AG09309 (cell line): ENCODE measurements at places on chromosomes 16 and 17.
A peak's percentile ranks its signal among the peaks of the same experiment; 100 is the strongest.

- no peak for DNase-seq
Observed at GRCh38 chr16:57141822-57142631, 43.8 kb downstream of the PSME3IP1 start.

DNA sequence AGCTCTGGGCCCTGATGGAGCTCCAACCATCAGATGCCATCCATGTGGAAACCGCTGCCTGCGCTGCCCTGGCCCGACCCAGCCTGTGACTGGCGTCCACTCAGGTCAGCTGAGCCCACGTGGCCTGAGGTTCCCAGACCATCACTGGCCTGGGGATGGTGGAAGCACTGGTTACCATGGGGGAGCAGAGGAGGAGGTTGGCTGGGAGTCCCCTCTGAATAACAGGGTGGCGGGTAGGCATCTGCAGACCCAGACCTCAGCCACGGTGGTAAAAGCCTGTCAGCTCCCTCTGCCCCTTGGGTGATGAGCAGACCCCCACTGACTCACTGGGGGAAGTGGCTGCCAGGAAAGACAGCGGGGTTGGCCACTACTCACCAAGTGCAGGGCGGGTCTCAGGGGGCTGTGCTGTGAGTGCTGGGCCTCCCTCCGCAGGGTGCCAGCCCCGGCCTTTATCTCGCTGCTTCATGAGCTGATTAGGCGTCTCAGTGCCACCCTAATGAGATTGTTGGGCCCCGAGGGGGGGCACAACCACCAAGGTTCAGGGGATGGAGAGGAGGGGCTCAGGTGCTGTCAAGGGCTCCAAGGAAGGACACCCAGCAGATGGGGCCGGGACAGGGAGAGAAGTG, at the start of gene PDE6G:
Gene PDE6G, minus strand, starts transcription at position 425 of the 626 bp plus-strand sequence. CDS start 3,237 bp downstream, outside the sequence.
- DNase-seq: no peak

- no peak for DNase-seq
Observed at GRCh38 chr17:35051183-35051578, 12.3 kb downstream of the RFFL start.

DNA sequence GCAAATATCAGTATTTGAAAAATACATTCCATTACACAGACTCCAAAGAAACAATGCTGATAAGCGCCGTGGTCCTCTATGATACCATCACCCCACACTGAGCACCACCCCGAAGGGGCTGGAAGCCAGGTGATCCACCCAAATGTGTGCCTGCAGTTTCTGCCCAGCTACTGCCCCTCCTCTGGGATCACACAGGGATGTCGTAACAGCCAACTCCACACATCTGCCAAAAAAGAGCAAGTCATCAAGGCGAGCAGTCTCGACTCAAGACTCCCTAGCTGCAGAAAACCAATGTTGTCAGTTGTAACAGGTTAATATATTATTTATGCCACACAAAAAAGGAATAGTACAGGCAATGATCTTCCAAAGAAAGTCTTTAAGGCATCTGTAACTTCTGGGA, 21.0 kb downstream of the CYB5D2 start:
- DNase-seq: no peak

DNA sequence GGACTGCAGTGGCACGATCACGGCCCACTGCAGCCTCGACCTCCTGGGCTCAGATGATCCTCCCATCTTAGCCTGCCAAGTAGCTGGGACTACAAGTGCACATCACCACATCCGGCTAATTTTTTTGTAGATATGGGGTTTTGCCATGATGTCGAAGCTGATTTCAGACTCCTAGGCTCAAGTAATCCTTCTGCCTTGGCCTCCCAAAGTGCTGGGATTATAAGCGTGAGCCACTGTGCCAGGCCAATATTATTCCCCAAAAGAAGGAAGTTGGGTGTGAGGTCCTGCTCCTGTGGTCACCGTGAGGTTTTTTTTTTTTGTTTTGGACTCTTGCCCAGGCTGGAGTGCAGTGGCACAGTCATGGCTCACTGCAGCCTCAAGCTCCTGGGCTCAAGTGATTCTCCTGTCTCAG, 1.5 kb downstream of the AMZ2 start:
- no peak for DNase-seq

DNA sequence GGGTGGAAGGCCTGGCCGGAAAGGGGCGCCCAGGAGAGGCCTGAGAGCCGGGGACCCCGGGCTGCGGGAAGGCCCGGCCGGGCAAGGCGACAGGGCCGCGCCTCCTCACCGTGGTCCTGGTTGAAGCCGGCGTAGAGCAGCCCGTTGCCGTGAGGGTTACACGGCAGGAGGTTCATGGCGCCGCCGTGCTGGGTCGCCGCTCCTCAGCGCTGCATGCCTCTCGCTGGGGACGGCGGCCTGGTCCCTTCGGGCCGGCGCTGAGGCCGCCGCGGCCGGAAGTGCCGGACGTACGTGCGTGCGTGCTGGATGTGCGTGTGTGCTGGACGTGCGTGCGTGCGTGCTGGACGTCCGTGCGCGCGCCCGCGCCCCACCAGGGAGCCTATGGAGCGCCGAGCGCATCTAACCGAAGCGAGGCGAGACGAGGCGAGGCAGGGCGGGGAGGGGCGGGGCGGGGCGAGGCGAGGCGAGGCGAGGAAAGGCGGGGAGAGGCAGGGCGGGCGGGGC, at the start of gene WDR45B:
Gene WDR45B, minus strand, starts transcription at position 280 of the 504 bp plus-strand sequence. Its CDS starts 104 bp downstream, at position 176.
- DNase-seq: peak; percentile 92

DNA sequence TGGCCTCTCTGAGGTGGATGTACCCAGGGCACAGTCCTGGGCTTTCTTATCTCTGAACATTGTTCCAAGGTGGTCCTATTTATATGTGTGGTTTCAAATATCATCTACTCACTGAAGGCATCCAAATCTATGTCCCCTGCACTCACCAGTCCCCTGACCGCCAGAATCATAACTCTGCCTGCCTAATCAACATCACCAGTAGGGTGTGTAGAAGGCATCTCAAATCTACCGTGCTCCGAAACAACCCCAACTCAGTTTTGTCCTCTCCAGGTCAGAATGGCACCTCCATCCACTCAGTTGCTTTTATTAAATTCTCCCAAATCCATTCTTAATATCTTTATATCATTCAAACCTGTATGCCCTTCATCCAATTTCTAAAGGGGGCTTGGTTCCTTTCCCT, 536.3 kb downstream of the GRIN2A start:
- DNase-seq: no peak

DNA sequence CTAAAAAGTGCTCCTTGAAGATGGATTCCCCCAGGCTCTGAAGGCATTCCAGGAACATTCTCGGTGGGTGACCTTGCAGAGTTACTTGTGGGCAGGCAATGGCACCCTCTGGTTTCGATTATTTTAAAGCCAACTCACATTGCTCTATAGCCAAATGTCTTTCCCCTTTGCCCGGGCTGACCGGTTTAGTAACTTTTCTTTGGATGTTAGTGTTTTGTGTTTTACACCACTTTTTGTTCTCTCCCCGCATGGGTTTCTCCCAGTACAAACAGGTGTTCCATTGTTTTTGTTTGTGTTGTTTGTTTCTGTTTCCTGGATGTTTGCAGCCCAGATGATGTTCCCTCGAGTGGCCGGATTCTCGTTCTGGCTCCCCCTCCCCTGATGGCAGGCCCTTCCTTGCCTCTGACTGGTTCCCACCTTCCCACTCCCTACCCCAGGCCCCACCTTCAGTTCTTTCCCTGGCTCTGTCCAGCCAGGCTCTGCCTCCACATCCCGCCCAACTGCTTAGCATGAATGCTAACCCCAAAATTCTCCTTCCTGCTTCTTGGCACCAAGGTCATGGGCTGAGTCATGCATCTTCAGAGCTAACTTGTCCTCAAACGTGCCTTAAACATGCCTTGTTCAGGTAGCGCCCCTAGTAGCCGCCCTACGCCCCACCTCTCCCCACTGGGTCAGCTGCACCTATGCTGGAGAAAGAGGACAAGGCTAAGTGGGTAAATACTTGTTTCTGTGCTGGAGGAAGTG, 40.6 kb downstream of the ELAC2 start:
- DNase-seq: no peak

DNA sequence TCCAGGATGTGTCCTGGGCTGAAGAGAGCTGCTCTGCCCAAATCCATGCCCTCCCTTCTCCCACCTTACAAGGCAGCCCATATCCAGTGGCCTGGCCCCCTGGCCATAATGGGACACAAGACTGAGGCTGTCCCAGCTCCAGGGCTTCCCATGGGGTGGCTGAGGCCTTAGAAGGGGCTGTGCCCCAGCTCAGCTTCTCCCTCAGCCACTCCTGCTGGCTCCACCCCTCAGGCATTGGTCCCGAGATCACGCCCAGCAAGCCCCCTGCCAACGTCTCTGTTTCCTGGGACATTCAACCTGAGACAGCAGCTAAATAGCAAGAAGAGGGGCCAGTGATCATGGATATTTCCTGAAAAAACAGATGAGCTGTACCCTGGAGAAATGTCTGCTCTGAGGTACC, 43.3 kb downstream of the ARHGAP27 start:
- no peak for DNase-seq

DNA sequence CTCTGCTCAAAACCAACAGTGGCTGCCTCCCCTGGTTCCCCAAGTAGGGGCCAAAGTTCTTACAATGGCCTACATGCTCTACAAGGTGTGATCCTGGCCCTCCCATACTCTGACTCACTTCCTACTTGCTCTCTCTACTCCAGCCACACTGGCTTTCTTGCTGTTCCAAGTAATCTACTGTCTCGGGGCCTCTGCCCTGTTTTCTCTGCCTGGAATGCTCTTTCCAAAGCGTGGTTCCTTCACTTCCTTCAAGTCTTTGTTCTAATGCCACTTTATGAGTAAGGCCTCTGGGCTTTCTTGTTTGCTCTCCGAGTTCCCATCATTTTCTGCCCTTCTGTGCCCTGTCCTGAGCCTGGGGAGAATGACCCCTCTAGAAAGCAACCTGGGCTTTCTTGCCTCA, 4.1 kb upstream of the CDH3 start:
- no peak for DNase-seq

DNA sequence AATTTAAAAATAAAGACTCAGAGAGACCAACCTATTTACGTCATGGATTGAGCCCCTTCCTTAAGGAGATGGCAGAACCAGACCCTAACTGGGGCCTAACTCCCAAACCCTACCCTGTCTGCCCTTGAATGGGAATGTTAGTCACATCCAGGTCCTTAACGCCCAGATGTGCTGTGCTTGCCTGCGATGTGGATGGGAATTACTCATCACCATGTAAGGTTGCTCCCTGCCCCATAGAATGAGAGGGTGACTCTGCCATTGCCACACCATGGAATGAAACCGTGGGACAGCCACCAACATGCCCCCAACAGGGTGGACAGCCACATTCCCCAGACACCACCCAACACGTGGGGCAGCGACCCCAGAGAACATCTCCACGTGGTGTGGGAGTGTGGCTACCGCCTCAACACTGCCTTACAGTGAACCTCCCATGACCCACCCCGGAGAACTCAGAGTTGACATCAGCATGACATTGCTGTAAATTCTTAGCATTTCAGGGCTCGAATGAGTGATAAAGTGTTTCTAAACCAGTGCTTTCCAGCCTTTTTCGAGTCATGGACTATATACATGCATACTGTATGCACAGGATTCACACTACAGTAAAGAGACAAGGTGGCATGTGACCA, 31.8 kb downstream of the SCNN1B start:
- DNase-seq: no peak

DNA sequence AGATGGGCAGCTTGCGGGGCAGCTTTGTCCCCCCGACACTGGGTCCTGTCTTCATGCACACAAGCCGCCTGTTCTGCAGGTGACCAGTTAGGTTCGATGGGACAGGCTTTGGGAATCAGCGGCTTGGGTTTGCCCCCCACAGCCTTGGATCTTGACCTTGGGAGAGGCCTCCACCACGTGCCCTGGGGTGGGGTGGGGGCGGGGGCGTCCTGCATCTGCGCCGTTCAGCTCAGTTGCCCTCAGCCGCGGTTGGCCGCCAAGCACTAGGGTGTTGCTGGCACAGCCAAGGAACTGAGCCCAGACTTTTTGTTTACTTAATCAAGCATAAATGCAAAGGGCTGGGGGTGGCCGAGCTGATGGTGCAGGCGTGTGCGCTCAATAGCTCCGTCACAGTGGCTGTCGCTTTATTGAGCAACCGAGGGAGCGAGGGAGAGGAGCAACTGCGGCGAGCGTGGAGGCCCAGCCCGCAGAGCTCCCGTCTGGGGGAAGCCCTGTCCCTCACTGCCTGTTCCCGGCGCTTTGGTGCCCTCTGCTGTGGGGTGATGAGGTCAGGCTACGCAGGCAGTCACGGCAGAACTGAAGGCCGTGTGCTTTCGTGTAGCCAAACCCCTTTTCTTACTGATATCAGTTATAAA, 33.9 kb downstream of the JPH3 start:
- peak; percentile 28 for DNase-seq

DNA sequence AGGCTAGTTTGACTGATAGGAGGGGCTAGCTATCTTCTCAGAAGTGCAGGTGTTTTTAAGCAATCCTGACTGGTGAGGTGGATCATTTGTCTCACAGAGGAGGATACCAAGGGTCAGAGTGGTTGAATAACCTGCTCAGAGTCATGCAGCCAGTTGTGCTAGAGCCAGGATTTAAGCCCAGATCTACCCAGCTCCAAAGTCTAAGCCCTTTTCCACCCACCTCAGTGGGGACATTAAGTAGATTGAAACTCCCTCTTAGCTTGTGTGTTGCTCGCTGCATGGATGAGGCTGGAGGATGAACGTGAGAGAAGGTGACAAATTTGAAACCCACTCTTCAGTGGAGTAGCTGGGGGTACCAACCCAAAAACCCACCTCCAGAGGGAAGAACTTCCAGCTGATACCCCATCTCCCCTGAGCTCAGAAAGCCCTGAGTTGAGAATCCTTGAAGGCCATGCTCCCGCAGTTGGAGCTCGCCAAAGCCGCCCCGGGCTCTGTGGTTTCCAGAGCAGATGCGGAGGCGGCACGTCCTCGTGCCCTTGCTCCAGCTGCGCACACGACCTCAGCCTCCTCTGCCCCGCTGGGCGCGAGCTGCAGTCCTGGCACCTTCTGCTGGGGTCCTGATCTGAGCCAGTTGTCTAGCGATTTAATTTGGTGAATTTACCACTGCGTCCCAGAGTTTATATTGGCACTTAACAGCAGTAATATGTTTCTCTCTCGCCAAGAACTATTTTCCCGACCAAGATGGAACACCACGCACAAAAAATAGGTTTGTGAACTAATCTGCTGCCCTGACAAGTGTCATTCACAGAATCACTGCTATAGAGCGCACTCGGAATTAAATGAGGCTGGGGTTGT, 159.5 kb downstream of the CCDC182 start:
- no peak for DNase-seq

- DNase-seq: no peak
Observed at GRCh38 chr17:2319051-2319450, 15.3 kb downstream of the SRR start.

DNA sequence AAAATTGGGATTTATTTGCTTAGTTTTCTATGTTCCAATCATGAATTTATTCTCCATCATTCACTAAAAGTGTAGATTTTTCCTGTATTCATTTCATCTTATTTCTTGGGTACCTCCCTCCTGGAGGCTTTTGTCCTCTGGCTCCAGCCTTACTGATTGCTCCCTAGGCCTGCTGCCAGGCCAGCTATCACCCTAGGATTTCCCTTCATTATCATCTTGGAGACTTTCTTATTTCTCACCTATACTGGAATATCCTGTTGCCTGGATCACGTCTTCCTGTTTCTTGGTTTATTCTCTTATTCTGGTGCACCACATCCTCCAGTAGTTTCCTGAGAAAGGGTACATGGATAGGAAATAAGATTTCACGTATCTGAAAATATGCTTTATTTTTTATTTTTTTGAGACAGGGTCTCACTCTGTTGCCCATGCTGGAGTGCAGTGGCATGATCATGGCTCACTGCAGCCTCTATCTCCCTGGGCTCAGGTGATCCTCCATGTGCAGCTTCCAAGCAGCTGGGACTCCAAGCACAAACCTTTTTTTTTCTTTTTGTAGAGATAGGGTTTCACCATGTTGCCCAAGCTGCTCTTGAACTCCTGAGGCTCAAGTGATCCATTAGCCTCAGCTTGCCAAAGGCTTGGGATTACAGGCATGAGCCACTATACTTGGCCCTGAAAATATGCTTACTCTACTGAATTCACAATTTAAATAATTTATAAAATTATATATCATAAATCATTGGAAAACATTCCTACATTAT, 13.3 kb upstream of the KPNB1 start:
- DNase-seq: no peak

GRCh38 chr16:87919681-87919994, 16.7 kb downstream of the CA5A start:
- DNase-seq: no peak
